ENCODE measurements at places on chromosomes 5 and 9. TPM values are rescaled to one million over a fixed set of nuclear protein-coding genes. Genes with fewer than 3 reads are reported as not detected.

GRCh38 chr9:134961331-134962064 lies 43.8 kb upstream of the FCN1 start:
- DNase-seq = no peak

- no peak for DNase-seq
Measured at GRCh38 chr5:146338774-146339714, at the start of gene POU4F3. Gene POU4F3 (plus strand): TSS chr5:146338839. CDS start chr5:146339113, 274 bp downstream.

GRCh38 chr5:161535762-161536161 lies 10.8 kb downstream of the GABRB2 start:
- DNase-seq = no peak

DNA sequence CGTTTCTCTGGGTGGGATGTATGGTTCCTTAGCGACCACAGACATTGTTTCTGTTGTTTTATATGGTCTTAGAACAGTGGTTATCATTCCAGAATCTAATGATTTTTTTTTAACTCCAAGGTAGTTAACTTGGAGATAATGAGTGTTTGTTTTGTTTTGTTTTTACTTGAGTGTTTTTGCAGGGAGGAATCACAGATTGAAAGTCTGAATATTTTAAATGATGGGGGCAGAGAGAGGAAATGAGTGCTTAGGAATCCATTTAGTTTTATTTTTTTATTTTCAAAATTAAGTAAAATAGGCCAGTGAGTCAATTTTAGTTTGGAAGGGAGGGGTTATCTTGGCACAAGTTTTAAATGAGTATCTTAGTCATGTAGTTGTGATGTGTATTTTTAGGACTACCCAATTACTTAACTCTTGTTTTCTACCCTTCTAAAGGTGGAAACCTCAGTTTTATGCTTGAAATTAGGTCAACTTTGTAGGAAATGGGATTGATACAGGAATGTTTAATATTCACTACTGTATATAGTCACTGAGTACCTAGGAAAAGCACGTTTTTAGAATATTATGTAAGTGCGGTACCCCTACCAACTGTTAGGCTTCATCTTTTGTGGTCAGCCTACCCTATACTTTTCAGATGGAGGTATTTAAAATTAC lies 2.0 kb downstream of the UBE2R2 start:
- no peak for DNase-seq

- no peak for DNase-seq
Measured at GRCh38 chr5:112237456-112237855, 181.6 kb downstream of the EPB41L4A start.

DNA sequence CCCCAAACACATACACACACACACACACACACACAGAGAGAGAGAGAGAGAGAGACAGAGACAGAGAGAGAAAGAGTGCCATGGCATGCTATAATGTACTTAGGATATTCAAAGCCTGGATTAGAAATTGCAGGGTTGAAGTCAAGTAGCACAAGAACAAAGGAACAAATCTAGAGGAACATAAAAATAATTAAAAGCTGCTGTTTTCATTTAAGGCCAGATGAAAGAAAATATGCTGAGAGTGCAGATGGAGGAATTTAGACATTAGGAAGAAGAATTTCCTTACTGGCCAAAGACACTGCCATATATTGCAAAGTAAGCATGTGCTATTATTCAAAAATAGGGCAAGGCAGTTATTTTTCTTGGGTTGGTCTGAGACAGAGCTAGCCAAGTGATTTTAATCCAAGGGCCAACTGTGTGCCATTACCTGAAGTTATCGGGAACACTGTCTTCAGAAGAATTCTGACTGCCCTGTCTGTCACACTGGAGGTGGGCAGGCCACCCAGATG lies 31.7 kb downstream of the HSD17B3 start:
- DNase-seq = no peak

DNA sequence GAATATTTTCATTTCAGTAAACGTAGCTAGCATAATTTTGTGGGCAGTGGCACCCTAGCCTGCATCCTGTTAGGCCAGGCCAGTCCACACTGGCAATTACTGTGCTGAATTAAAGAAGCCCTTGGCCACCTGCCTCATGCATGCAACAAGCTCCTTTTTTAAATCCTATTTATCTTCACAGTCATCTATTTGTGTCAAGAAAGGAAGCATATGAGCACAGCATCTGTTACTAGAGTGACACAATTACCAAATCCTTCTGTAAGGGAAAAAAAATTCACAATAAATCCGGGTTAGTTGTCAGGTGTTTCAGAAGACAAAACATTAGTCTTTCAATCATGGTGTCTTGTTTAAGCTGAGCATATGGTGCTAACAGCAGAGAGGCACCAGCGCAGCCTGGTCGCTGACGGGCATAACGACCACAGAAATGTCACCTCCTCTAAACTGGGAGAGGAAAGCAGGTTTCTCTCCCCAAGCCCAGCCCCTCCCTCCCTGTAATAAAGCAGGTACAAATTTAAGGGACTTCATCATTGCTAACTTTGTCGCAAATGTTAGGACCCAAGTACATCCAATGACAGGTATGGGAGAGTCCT lies 520.6 kb downstream of the CTNND2 start:
- DNase-seq = no peak

DNA sequence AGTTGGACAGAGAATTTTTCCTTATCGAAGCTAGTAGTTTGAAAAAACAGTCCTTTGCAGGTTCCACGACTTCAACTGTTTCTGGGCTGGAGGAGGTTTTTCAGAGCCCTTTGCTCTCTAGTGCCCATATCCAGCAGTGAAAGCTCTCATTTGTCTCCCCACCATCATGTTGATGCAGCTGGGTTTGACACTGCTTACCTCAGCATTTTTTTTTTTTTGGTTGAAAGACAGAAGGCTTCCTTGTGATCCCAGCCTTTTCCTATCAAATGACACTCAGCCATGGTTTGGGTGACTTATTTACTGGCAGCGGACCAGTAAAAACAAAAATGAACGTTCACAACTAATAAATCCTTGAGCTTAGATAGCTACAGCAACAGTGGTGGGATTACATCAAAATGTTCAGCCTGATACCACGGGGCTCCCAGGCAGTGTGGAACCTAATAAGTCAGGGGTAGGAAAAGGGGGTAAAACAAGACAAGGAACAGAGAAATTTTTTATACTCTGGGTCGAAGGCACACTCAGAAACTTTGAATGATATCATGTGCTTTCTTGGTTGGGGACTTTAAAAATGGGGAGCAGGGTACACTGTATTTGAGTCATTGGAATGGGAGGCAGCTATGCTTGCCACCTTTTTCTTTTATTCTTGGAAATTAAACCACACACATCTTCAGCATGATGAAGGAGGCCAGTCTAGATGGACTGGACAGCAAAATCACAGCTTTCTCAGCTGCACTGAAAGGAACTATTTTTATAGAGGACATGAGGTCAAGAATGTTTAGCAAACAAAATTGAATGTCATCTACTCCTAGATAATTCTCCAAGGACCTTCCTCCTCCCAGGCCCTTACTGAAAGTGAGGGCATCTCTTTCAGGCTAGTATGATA lies 308.9 kb upstream of the MPDZ start:
- DNase-seq = peak; percentile 69

DNA sequence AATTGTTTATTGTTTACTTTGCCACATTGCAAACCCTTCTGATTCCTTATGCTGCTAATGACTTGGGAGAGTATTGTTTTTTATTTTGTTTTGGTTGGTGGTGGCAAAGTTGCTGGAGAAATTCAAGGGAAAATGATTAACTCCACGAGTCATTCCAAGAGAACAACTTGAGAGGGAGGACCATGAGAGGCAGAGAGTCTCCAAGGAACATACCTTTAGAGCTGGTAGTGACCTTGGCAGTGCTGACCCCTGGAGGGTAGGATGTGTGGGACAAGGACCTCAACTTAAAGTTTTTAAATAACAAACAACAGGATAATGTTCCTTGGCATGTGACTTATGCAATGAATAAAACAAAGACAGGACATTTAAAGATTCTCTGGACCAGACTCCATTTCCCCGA lies 139.7 kb downstream of the LRRC70 start:
- DNase-seq = no peak

DNA sequence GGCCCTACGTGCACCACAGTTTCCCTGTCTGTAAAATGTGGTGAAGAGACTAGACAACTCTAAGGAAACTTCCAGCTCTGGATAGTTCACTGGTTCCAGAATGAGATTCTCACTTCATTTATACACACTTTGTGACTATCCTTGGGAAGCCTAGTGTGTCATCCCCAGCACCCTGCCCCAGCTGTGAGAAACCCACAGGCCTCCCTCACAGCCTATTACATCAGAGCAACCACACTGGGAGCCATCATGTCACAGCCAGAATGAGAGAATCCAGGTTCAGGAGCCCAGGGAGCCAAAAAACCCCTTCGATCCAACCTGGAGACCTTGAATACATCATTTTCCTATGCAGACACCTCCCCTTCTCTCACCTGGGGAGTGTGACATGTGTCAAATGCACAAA lies 21.0 kb upstream of the HAND1 start:
- DNase-seq = no peak

DNA sequence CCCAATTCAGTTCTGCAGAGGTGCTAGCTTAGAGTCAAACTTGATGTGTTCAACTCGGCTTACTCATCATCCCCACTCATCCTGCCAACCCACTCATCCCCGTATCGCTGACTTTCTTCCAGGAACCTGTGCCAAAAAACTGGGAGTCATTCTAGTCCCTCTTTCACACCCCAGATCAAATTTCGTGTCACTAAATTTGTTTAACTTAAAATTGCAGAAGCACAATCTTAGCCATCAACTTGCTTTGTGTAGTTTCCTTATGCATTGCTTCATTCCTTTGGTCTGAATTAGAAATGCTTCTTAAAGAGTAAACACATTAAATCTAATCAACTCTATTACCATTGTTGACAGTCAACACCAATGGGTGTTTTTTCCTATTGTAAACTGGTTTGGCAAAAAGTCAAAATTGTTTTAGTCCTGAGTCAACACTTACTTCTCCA lies 162.4 kb downstream of the TTC39B start:
- no peak for DNase-seq

DNA sequence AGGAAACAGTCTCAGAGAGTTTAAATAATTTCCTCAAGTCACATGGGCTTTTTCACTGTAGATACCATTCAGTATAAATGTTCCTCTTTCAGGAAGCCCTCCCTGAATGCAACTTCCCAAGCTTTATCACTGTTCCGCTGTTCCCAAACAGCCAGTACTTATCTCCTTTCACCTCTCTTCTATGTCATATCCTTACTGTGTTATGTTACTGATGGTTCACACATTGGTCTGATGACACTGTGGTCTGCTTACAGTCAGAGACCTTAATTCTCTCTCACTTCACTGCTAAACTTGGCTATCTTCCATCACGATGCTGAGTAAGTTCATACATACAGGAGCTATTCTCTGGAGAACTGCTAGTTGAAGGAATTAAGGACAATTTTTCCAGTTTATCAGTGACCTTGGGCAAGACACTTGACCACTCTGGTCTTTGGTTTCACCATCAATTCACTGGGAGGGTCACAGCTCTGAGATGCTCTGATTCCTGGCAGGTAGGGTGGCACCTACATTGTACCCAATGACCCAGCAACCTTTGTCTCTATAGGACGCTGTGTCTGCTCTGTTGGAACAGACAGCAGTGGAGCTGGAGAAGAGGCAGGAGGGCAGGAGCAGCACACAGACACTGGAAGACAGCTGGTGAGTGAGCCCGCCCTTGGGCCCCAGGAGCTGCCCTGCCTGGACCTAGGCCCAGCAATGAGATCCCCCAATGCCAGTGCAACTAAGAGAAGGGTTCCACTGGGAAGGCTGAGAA lies 42.1 kb upstream of the RARS1 start:
- DNase-seq = no peak

DNA sequence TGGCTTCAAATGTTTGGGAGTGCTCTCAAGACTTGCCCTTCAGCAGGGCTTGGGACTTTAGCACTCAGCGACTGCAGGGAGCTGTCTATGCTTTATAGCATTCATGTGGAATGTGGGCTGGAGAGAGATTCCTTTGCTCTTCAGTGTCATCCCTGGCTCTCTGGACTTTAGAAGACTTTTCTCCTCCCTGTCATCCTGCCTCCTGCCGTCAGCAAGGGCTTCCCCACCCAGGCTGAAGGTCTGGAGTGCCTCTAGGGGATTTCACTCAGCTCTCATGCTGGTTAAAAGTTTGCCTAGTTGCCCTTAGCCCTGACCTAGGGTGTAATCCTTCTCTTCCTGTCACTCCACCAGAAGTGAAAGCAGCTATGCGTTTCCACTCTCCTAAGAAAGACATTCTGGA lies 210.9 kb downstream of the FRMD3 start:
- no peak for DNase-seq

- no peak for DNase-seq
Measured at GRCh38 chr5:136909906-136910305, 544.6 kb upstream of the TRPC7 start.

DNA sequence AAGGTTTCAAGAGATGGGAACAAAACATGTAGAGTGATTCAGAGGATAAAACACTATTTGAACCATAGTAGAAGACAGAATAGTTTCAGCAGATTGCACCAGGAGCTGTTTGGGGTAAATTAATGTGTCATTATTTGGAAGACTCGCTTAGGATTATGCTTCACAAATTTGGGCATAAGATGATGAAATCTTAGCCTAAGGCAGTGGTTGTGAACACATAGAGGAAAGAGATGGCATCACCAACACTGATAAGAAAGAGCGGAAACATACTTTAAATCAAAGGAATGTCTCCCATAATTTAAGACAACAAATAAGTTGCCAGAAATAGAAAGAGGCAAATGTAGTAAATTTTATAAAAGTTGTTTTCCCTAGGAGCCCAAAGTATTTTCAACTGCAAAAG lies 66.1 kb upstream of the TBCA start:
- no peak for DNase-seq

GRCh38 chr5:72846483-72846882 lies 30.0 kb downstream of the TNPO1 start:
- no peak for DNase-seq

- DNase-seq = no peak
Measured at GRCh38 chr5:141691286-141691866, 9.3 kb upstream of the ARAP3 start.

- no peak for DNase-seq
Measured at GRCh38 chr9:117596678-117597077, 107.5 kb upstream of the TLR4 start.

DNA sequence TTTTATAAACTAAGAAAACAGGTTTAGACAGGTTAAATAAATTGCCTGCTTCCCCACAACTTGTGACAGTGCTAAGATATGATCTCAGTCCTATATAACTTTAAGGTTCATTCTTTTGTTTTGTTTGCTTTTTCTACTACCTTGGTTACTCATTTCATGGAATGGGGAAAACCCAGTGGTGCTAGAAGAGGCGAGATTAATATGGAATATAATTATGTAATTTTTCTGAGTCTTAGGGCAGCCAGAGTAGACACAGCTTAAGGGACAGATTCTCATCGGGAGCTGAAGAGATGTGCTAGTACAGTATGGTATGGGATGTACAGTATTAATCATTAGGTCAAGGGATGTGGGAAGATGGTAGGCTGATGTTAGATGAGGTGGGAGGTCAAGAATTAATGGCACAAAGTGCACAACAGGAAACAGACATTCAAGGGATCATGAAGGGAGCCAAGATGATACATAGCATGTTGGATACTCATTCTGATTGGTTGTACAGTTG lies 6.2 kb downstream of the TRIM32 start:
- DNase-seq = no peak

Gene ANKRD33B
- 1.6 TPM for polyA plus RNA-seq

Gene IRF1
- polyA plus RNA-seq = 17.6 TPM

Gene HSPB3
- polyA plus RNA-seq = not detected

Gene KCNN2
- 6.5 TPM for polyA plus RNA-seq

Gene ZSWIM6
- polyA plus RNA-seq = 33.0 TPM

Gene PTGER4
- 2.8 TPM for polyA plus RNA-seq

Gene LECT2
- 2.6 TPM for polyA plus RNA-seq

Gene TEX48
- polyA plus RNA-seq = not detected

Gene MYO10
- 41.0 TPM for polyA plus RNA-seq

Gene SCGB3A1
- polyA plus RNA-seq = 0.70 TPM

Gene PKD2L2
- 0.42 TPM for polyA plus RNA-seq

Gene F2RL2
- polyA plus RNA-seq = 0.49 TPM

Gene DEPDC1B
- polyA plus RNA-seq = 29.4 TPM

Gene GMCL2
- polyA plus RNA-seq = not detected

Gene PCDHB2
- polyA plus RNA-seq = 5.7 TPM

Measured in left renal pelvis (tissue), 4 donors.